ENCODE measurements at places on chromosomes 1 and 21.
A peak's percentile ranks its signal among the peaks of the same experiment; 100 is the strongest.

DNA sequence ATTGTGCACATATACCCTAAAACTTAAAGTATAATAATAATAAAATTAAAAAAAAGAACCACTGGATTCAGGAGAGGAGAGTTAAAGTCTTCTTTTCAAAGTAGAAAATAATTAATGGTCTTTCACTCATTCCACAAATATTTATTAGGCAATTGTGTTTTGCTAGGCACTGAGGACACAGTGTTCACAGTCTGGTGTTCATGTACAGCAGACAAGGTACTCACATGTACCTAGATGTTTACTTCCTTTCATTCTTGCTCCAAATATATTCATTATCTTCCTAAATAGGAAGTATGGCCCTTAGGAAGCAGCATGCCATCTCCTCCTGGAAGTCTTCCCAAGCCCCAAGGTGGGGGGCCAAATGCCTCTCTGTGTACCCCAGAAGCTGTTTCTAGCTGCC is 265.0 kb downstream of the NPHP4 start:
- no peak overlapping the region for H3K27ac ChIP-seq
- no peaks in the 10 kb centered on the region for H3K4me1 ChIP-seq
- DNase-seq: no peak

- H3K4me3 ChIP-seq: no peak overlapping the region
- H3K27ac ChIP-seq: no peak overlapping the region
- peaks cover 40% of the 10 kb centered on the region for H3K27me3 ChIP-seq
- peaks cover 30% of the 10 kb centered on the region for H3K4me1 ChIP-seq
Measured at GRCh38 chr1:113392541-113393128, 2.3 kb downstream of the MAGI3 start.

DNA sequence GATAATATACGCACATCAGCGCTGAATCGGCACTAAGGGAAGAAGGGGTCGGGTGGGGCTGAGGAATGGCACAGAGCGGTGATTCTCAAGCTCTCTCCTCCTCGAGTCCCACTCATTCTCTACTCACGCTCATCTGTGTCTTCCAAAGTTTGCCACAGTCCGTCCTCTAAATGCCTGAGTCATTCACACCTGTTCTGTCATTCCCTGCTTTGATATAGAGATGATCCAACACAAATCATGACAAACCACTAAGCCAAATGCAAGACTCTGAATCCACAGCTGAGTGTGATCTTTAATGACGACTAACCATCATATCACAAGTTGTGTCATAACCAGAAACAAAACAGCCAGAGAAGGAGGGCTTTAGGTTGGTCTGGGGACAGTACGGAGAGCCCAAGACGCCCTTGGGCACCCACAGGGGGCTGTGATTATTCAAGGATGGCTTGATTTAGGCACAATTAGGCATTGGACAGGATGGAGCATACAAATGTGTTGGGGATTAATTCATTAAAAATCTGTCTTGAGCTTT is 501.5 kb downstream of the KIF26B start:
- no peaks in the 10 kb centered on the region for H3K27me3 ChIP-seq
- no peak for DNase-seq
- H3K27ac ChIP-seq: no peak overlapping the region
- H3K4me1 ChIP-seq: no peaks in the 10 kb centered on the region

- H3K4me1 ChIP-seq: no peaks in the 10 kb centered on the region
- DNase-seq: no peak
- H3K4me3 ChIP-seq: no peak overlapping the region
- H3K36me3 ChIP-seq: peaks cover 73% of the 10 kb centered on the region
Measured at GRCh38 chr1:169867012-169867675, 26.6 kb downstream of the SCYL3 start.

DNA sequence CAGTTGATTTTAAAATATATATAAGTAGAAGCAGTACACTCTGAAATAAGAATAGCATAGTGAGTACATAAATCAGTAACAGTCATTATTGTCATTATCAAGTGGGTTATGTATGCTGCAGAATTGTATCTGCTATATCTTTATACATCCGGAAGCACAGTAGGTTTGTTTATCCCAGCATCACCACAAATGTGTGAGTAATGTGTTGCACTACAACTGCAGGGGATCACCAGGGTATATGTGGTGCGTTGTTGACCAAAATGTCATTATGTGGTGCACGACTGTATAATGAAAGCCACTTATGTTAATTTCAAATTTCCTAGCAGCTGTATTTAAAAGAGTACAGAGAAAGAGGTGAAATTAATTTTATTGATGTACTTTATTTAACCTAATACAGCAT is 87.7 kb upstream of the GADD45A start:
- no peak for DNase-seq
- peaks cover 7% of the 10 kb centered on the region for H3K27me3 ChIP-seq
- no peaks in the 10 kb centered on the region for H3K36me3 ChIP-seq
- no peak overlapping the region for H3K4me3 ChIP-seq
- H3K4me1 ChIP-seq: no peaks in the 10 kb centered on the region

GRCh38 chr21:45513003-45513717 is 29.1 kb downstream of the SLC19A1 start:
- H3K4me1 ChIP-seq: peaks cover 6% of the 10 kb centered on the region
- no peak overlapping the region for H3K27ac ChIP-seq
- DNase-seq: no peak
- peaks cover 10% of the 10 kb centered on the region for H3K36me3 ChIP-seq

GRCh38 chr1:235426680-235427079 is 59.5 kb downstream of the TBCE start:
- DNase-seq: no peak
- H3K27ac ChIP-seq: no peak overlapping the region
- H3K4me3 ChIP-seq: no peak overlapping the region
- H3K4me1 ChIP-seq: peaks cover 15% of the 10 kb centered on the region
- no peaks in the 10 kb centered on the region for H3K27me3 ChIP-seq

GRCh38 chr1:218510153-218510772 is 165.1 kb downstream of the TGFB2 start:
- no peak for DNase-seq
- no peaks in the 10 kb centered on the region for H3K36me3 ChIP-seq
- H3K27ac ChIP-seq: no peak overlapping the region
- no peak overlapping the region for H3K4me3 ChIP-seq

GRCh38 chr1:185860859-185861258 is 126.7 kb downstream of the HMCN1 start:
- H3K4me3 ChIP-seq: no peak overlapping the region
- no peaks in the 10 kb centered on the region for H3K4me1 ChIP-seq
- no peak overlapping the region for H3K27ac ChIP-seq
- no peaks in the 10 kb centered on the region for H3K36me3 ChIP-seq
- DNase-seq: no peak

- no peaks in the 10 kb centered on the region for H3K27me3 ChIP-seq
- DNase-seq: no peak
- no peak overlapping the region for H3K27ac ChIP-seq
- peaks cover 12% of the 10 kb centered on the region for H3K36me3 ChIP-seq
- peaks cover 23% of the 10 kb centered on the region for H3K4me1 ChIP-seq
Measured at GRCh38 chr1:41955461-41956159, 36.9 kb upstream of the HIVEP3 start.

- no peak overlapping the region for H3K27ac ChIP-seq
- no peaks in the 10 kb centered on the region for H3K27me3 ChIP-seq
Measured at GRCh38 chr1:202890392-202890791, 1.4 kb upstream of the RABIF start.

DNA sequence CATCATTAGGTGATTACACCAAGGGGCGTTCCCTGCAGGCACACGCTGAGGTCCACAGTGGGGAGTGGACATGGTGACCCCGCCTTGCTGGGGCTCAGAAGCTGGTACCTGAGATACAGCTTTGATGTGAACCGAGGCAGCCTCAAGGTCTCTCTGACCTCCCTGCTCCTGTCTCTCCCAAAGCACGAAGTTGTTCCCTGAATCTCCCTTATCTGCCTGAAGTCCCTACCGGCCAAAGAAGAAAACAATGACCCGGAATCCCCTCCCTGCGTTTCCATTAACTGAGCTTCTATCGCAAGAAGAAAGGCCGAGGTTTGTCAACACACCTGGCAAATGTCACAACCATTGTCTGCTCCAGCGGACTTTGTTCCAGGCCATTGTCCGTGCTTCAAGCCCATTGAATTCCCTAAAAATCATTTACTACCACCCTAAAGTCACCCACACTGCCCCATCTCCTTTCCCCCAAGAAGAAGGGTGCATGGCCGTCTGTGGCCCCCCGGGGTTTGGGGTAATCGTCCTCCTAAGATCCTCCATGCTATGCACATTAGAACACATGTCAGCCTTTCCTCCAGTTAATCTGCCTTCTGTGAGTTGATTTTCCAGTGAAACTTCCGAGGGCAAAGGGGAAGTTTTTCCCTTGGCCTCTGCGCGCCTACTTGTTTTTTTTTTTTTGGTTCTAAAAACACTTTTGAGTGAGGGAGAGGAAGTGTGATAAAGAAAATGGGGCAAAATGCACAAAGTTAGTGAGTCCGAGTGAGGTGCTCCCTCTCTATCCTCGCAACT is 48.1 kb upstream of the COL18A1 start:
- H3K27me3 ChIP-seq: peaks cover 22% of the 10 kb centered on the region
- no peak overlapping the region for H3K4me3 ChIP-seq
- H3K27ac ChIP-seq: no peak overlapping the region
- H3K36me3 ChIP-seq: no peaks in the 10 kb centered on the region

DNA sequence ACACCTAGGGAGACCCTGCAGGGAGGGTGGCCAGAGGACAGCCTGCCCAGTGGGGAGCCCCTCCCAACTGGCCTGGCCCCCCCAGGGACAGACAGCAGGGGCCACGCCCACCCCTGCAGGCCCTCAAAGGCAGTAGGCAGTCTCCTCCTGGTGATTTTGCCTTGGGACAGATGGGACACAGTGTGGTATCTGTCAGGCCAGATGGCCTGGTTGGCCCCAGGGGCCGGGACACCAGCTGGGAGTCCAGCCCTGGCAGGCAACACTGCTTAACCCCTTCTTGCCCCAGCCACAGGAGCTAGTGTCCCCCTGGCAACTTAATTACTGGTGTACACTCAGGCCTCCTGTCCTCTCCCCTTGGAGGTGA is 17.8 kb downstream of the IFFO2 start:
- H3K36me3 ChIP-seq: peaks cover 2% of the 10 kb centered on the region
- H3K4me3 ChIP-seq: no peak overlapping the region
- DNase-seq: no peak
- H3K27me3 ChIP-seq: no peaks in the 10 kb centered on the region
- H3K27ac ChIP-seq: no peak overlapping the region

DNA sequence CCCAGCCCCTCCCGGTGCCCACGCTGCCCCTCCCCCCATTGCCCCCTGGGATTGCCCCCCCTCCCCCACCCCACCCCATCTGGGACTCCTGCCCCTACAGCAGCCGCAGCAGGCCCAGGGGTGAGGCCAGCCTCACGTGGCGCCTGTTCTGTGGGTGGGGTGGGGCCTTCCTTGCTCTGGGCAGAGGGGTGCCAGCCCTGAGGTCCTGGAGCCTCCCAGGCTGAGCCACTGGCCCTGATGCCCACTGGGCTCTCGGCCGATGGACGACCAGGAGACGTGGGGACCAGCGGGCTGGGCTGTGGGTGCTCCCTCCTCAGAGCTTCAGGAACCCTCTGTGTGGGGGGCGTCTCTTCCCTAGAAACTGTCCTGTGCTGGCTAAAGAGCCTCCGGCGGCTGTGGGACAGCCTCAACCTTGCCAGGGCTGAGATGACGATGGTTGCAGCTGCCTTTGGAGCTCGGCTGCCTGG is 5.8 kb upstream of the C1orf159 start:
- no peaks in the 10 kb centered on the region for H3K36me3 ChIP-seq
- H3K27ac ChIP-seq: no peak overlapping the region
- H3K4me1 ChIP-seq: peaks cover 5% of the 10 kb centered on the region
- no peak for DNase-seq
- H3K27me3 ChIP-seq: peaks cover 11% of the 10 kb centered on the region

GRCh38 chr1:116501125-116501869 is 69.5 kb downstream of the CD58 start:
- H3K4me3 ChIP-seq: no peak overlapping the region
- H3K36me3 ChIP-seq: peaks cover 24% of the 10 kb centered on the region
- H3K27ac ChIP-seq: peak overlapping the region; percentile 18
- peaks cover 97% of the 10 kb centered on the region for H3K4me1 ChIP-seq
- H3K27me3 ChIP-seq: no peaks in the 10 kb centered on the region

- no peak overlapping the region for H3K27ac ChIP-seq
- no peaks in the 10 kb centered on the region for H3K27me3 ChIP-seq
- peaks cover 10% of the 10 kb centered on the region for H3K4me1 ChIP-seq
- H3K36me3 ChIP-seq: peaks cover 53% of the 10 kb centered on the region
Measured at GRCh38 chr1:147264158-147264768, 21.8 kb downstream of the CHD1L start.

- H3K27ac ChIP-seq: no peak overlapping the region
- H3K4me1 ChIP-seq: no peaks in the 10 kb centered on the region
- DNase-seq: no peak
- H3K36me3 ChIP-seq: no peaks in the 10 kb centered on the region
Measured at GRCh38 chr1:201773764-201774163, 55.2 kb upstream of the IPO9 start.

DNA sequence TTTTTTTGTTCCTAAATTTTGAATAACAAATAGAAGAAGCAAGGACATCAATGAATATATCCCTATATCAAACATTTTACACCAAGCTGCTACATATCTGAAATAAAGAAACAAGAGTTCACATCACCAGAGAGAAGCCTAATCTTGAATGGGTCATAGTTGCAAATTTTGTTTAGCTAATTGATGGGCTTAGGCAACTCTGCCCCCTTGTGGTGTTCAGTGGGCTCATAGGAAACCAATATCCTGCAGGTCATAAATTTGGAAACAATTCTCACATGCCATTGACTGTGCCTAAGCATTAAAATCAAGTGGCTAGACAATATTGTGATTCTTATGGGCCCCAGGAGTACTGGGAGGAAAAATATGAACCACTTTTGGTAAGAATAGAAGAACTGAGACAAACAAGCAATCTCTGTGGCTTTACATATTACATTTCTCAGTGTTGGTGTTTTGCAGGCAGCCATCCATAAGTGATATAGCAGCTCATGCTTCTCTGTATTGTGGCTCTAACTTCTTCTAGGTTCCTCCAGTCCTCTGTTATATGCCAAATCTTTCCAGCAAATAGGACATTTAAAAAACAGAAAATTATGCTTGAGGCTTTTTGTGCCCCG is 1262.8 kb upstream of the PRMT6 start:
- H3K4me3 ChIP-seq: no peak overlapping the region
- no peaks in the 10 kb centered on the region for H3K4me1 ChIP-seq
- no peak overlapping the region for H3K27ac ChIP-seq
- H3K36me3 ChIP-seq: no peaks in the 10 kb centered on the region

DNA sequence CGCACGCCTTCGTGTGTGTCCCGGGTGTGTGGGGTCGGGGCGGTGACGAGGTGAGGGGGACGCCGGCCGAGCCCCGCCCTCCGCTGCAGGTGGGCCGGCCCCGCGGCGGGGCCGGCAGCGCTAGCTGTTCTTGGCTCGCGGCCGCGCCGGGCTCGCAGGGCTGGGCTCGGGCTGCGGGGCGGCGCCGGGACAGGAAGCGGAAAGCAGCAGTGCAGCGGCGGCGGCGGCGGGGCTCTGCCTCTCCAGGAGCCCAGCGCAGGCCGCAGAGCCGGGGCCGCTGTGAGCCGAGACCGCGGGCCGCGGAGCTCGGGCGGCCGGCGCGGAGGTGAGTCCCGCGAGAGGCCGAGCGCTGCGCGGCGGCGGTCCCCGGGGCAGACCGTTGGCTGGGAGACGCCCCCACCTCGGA is at the start of gene VANGL1:
Gene VANGL1 (plus strand): TSS at position 209 of the 406 bp plus-strand sequence. CDS start 9,444 bp downstream, outside the sequence.
- H3K4me1 ChIP-seq: peaks cover 16% of the 10 kb centered on the region
- H3K36me3 ChIP-seq: peaks cover 2% of the 10 kb centered on the region
- peak within 1 kb of the TSS; percentile 60 for H3K27ac ChIP-seq

GRCh38 chr1:109091078-109091838 is 694 bp downstream of the TMEM167B start:
- H3K4me3 ChIP-seq: peak overlapping the region; percentile 92
- peaks cover 21% of the 10 kb centered on the region for H3K4me1 ChIP-seq
- H3K36me3 ChIP-seq: peaks cover 24% of the 10 kb centered on the region
- DNase-seq: no peak
- H3K27me3 ChIP-seq: peaks cover 2% of the 10 kb centered on the region
- H3K27ac ChIP-seq: peak overlapping the region; percentile 93

Measured in activated T-helper 1 cell treated with anti-CD3 and anti-CD28 coated beads, Interleukin-12 subunit alpha, Interleukin-12 subunit beta, Interleukin-2, Interleukin-4 antibody, amounts not matched to agents 30 ng/mL and 10 ng/mL and 1 ng/mL, durations not matched to agents 14 hours and 24 hours and 36 hours (primary cell).